ENCODE measurements at places on chromosomes 16 and 17. TPM values are rescaled to one million over a fixed set of nuclear protein-coding genes. Genes with fewer than 3 reads are reported as not detected.

GRCh38 chr17:17730250-17730935, 49.1 kb downstream of the RAI1 start:
- no peak for DNase-seq

DNA sequence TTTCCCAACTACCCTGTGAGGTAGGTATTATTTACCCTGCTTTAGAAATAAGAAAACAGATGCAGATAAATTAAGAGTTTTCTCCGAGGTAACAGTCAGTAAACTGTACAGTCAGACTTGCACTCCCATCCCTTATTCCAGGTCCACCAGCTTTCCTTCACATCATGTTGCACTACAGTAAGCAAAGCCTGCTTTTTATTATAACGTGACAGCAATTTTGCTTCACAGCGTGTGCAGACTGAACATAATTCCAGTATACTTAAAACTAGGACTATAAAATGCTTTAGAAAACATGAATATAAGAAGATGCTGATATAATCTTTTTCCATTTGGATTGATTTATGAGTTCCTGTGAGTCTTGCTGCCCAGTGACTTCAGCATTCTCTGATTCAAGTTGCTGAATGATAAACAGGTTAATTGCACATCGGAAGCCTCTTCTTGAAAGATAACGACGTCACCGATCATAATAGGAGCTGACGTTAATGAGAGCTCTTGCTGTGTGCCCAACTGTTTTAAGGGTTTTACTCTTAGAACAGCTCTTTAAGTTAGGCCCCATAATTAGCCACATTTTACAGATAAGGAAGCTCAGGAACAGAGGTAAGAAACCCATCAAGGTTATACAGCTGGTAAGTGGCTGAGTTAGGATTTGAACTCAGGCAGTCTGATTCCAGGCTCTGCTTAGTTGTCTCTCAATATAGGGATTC, 1.4 kb downstream of the LIG3 start:
- DNase-seq: peak; percentile 47

DNA sequence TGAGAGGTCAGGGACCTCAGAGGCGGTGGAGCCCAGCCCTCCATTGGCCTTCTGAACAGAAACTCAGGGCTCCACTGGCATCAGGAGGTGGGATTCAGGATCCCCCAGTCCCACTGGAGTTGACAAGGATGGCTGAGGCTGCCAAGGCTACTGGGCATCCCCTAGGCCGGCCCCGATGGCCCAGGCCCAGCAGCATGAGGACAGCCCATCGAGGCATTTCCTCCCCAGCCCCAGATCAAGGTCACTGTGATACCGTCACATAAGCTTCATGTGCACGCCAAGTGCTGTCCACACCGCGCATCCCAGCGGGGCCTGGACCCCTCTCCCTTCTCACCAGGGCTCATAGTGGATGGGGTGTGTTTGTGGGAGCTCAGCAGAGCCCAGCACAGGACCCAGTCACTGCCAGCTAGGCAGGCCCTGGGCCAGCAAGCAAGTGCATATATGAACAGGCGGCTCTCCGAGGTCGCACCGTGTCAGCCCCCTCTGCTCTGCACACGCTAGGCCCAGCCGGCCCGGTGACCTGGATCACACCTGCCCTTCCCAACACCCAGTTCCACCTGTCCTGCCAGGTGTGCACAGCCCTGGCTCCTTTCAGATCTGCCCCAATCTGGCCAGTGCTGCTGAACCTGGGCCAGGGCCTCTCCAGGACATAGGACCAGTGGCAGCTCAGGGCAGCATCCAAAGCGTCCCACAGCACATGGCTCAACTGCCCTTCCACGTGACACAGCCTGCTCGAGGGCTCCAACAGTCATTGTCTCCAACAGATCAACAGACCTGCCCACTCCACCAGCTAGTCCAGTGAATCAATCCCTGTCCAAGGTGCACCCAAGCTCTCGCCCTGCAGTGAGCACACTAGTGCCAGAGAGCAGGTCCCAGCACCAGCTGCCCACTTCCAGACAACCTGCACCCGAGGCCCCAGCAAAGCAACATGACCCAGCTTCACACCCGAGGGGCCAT, 32.8 kb upstream of the RASD1 start:
- no peak for DNase-seq

- no peak for DNase-seq
Observed at GRCh38 chr17:42065201-42065600, 14.8 kb upstream of the C17orf113 start.

GRCh38 chr17:77856551-77857305, 101.8 kb upstream of the TNRC6C start:
- DNase-seq: no peak

MRPL10 gene
- 44.7 TPM for polyA plus RNA-seq

ASB16 gene
- polyA plus RNA-seq: not detected

GRCh38 chr17:64491034-64491860, 5.6 kb downstream of the POLG2 start:
- DNase-seq: peak; percentile 63

GRCh38 chr16:27558932-27559331, 9.0 kb downstream of the KATNIP start:
- no peak for DNase-seq

GRCh38 chr17:13989138-13989537, 80.2 kb upstream of the COX10 start:
- no peak for DNase-seq

PIK3R5 gene
- 0.15 TPM for polyA plus RNA-seq

Data from fibroblast of lung (primary cell).